NCI-H1092 (cell line): ENCODE measurements at places on chromosomes 12 and 14.

- DNase-seq = no peak
Measured at GRCh38 chr12:22082190-22082701, 36.2 kb downstream of the CMAS start.

DNA sequence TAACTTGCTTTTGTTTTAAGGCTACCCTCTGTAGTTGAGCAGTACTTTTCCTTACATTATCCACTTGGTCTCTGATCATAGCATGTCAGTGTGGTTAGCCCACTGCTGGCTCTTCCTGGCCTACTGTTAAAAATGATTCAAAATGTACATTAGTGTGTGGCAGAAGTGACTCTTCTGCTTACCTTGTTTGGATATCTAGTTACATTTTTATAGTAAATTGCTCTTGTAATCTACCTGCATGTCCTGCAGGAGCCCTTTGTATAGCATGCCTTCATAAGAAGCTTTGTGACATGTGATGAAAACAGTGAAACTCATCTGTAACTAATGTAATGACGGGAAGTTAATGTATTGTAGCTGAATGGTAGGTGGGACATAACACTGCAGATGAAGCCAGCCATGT, 8.1 kb downstream of the SPATS2 start:
- DNase-seq = no peak

DNA sequence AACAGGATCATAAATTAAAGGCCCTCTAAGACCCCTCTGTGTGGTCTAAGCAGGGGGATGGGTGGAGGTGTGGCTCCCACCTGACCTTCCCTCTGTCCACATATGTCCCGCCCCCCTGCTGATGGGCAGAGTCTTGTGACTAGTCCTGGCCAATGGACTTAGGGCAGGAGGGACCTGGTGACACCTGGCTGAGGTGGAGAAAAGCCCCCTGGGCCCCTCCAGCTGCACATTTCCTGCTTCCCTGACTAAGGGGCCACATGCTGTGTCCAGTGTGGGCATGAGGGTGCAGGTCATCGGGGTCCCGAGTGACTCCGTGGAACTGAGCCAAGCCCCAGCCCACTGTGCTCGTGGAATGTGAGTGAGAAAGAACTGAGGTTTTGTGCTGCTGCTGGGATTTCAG, 254.7 kb downstream of the ADGRD1 start:
- DNase-seq = no peak

DNA sequence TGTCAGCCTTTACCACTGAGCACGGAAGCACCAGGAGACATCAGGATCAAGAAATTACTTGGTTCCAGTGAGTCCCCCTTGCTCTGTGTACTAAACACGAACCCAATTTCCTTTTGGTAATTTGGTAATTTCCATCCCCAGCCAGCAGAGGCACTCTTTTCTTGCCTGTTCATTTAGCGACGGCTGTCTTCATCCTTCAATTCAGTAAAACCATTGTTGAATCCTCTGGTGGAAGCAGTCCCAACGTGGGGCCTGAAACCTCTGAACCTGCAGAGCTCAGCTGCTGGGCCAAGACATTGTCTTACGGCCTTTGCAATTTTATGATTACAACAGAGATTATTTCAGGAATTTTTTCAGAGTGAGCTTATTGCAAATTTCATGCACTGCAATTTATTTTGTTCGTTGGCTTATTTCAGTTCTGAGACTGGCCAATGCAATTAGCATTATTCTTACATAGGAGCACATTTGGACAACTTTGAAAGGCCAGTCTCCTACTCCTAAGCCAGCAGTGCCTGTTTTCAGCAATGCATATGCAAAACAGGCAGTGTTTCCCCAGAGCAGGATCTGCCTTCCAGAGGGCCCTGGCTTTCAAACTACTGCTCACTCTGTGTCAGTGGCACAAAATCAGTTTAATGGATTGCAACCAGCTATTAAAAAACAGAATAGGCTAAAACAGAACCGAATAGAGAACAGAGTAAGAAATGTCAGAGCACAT, 372.9 kb upstream of the TMEM132C start:
- no peak for DNase-seq

GRCh38 chr14:93958567-93959238, 17.7 kb downstream of the ASB2 start:
- no peak for DNase-seq

GRCh38 chr12:3416670-3417069, 74.3 kb upstream of the PRMT8 start:
- DNase-seq = no peak

GRCh38 chr12:102990419-102990818, 32.9 kb downstream of the ASCL1 start:
- DNase-seq = no peak

DNA sequence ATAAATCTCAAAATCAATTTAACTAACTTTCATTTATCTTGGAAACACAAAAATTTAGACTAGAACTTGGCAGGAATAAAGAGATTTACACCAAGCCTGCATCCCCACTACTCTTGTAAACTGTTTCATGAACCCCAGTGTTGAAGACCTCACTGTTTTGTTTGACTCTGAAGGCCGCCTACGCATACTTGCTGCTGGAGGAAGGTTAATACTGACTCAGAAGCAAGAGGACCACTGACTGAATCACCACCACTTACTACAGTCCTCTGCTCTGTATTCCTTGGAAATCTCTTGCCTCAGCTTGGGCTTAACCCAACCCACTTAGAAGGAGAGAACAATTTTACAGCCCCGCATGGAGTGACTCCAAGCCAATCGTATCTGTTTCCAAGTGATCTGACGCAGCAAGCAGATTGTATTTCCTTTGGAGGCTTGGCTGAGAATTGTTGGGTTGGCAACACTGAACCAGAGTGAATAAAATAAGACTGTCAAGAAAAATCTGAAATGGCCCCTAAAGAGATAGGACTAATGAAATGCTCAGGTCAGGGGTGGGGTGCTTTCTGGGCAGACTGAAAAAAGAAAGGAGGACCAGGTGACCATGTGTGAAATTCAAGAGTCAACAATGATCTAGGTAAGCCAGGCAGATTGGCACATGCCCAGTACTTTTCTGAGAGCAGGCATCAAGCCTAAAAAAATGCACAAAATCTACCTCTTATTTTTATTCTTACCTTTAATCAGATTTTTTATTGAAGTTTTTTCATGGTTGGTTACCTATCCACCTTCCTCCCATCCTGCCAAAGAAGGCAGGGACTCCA, 248.6 kb downstream of the ZFP36L1 start:
- DNase-seq = no peak

GRCh38 chr12:71469258-71469750, 29.7 kb downstream of the LGR5 start:
- no peak for DNase-seq

- no peak for DNase-seq
Measured at GRCh38 chr14:92560106-92560865, 46.7 kb downstream of the RIN3 start.

DNA sequence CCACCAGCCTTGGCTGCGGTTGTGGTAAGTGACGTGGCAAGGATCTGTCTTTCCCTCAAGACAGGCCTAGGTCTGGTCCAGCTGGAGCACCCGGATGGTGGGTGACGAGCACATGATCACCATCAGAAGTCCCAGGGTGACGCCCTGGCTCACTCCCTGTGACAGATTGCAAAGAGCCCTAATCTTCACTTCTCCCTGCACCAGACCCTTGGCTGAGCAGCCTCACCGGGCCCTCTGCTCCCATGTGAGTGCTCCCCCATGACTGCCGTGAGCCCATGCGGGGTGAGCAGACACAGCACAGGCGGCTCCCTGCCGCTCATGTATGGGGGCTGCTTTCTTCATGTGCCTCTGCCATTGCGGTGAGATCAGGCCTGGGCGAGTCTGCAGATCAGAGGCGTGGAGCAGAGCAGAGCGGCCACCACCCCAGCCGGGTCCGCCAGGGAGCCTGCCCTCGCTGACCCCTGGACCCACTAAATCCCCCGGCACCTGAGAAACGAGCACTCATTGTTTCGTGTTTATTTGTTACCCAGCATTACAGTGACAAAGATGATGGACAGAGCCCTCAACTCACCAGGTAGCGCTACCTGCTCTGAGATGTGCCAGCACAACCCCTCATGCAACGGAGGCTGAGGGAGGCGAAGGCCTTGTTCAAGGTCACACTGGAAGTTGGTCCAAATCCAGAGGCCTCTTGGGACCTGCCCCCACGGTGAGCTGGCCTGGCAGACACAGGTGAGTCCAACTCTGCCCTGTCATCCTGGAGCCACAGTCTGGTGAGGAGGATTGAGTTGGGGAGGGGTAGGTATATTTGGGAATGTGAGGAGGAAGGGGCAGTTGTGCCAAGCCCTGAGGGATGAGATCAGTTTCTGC, 9.3 kb upstream of the DIO3 start:
- DNase-seq = no peak

- DNase-seq = no peak
Measured at GRCh38 chr12:53466640-53467039, 14.7 kb downstream of the PCBP2 start.

- no peak for DNase-seq
Measured at GRCh38 chr12:49796606-49797448, 31.4 kb downstream of the NCKAP5L start.
